ENCODE measurements at places on chromosomes 6 and 20.

DNA sequence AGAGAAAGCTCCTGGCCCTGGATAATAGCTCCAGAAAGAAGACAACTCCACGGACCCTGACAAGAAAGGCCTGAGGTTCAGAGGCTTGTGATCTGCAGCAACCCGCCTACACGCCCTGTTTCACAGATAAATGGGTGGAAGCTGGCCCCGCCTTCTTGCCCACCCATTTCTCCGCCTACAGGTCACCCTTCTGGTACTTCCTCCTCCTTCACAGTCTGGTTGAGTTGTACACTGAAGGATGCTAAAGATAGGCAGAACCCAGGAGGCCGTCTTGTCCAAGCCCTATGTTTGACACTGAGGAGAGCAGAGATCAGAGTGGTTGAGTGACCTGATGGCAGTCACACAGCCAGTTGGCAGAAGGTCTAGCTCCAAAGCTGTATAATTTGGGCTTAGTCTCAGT, 34.2 kb upstream of the MDGA1 start:
- peak; percentile 34 for DNase-seq

DNA sequence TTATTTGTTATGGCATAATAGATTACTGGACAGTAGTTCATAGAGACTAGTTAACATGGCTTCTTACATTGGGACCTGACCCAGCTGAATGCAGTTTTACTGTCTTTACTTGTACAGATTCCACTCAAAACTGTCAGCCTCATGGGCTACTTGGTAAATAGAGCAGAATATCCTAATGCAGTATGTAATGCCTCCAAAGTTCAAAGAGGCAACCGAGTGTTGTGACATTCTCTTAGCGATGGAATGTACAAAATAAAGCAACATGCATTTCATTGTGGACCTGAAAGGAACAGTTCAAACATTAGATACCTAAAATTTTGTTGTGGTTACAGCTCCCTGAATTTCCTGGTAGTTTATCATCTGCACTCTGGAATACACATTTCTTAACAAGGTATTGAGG, 29.1 kb upstream of the RGS17 start:
- no peak for DNase-seq

- DNase-seq, result no peak
Measured at GRCh38 chr20:38602185-38602581, 574 bp downstream of the ARHGAP40 start.

- DNase-seq, result no peak
Measured at GRCh38 chr6:45398075-45398813, 20.5 kb upstream of the SUPT3H start.

- no peak for DNase-seq
Measured at GRCh38 chr6:21605166-21605565, 11.6 kb downstream of the SOX4 start.

GRCh38 chr6:93017213-93017612, 402.1 kb downstream of the EPHA7 start:
- DNase-seq, result no peak

- DNase-seq, result no peak
Measured at GRCh38 chr6:119501798-119502483, 152.4 kb upstream of the MAN1A1 start.

GRCh38 chr6:162697872-162698403, 29.6 kb downstream of the PRKN start:
- no peak for DNase-seq

GRCh38 chr20:19677336-19677735, 80.7 kb upstream of the RIN2 start:
- no peak for DNase-seq

DNA sequence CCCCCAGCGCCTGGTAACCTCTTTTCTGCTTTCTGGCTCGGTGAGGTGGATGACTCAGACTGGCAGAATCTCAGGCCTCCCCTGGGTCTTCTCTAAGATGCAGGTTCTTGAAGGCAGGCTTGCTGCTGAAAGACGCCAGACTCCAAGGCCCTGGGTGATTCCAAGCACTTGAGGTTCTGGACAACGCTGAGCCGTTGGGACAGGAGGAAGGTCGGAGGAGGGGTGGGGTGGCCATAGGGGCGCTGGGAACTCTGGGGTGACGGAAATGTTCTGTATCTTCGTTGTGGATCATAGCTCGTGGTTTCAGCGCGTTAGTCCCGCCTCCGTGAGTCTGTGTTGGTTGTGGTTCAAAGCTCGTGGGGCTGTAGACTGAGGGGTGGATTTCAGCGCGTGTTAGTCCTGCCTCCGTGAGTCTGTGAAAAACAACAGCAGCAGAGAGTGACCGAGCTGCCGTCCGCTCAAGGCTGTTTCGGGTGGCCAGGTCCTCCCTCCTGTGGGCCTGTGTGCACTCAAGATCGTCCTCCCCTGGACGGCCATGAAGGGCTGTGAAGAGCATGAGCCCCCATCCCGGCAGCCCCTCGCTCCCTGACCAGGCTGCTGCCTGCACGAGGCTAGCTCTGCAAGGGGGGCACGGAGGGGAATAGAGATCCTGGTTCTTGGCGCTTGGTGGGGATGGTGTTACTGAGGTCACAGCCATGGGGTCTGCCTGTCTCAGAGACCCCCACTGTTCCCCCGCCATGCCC, 7.7 kb downstream of the NTSR1 start:
- DNase-seq, result peak; percentile 14

DNA sequence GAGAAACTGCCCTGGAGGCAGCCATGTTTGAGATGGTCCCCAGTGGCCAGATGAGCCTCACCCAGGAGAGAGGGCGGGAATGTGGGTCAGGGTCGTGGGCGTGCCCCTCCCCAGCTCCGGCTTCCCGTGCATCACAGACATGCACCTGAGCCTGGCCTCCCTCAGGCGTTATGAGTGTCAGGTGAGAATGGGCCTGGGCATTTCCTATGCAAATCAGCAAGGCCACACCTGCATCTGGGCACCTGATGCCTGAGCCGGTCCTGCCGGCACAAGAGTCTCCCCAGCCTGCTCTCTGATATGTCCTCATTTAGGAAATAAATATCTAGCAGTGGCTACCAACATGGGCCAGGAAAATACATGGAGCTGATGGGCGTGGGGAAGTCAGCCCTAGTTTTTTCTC, 82.4 kb downstream of the RAMACL start:
- no peak for DNase-seq

- DNase-seq, result no peak
Measured at GRCh38 chr20:61730631-61731362, 334.9 kb downstream of the TAF4 start.

GRCh38 chr6:159533568-159533967, 159.5 kb downstream of the SOD2 start:
- DNase-seq, result no peak

DNA sequence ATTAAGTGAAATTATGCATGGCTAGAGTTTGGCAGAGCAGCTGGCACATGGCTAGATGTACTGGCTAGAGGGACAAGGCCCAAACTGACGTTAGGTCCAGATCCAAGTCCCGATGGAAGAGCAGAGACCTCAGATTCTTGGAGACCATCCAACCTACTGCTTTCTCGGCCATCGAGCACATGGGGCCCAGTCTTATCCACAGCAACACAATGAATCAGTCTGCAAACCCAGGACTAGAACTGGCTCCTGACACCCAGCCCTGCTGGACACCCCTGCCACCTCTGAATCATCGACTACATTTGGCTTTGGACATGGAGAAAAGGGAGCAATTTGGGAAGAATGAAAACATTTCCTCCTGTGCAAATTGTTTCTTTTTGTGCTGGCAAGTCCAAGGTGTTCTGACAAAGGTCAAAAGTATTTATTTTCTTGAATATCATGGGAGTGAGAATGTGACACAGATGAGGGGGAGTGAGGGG, 23.9 kb upstream of the YWHAB start:
- no peak for DNase-seq

GRCh38 chr6:38169977-38170526, 350.5 kb downstream of the ZFAND3 start:
- no peak for DNase-seq

DNA sequence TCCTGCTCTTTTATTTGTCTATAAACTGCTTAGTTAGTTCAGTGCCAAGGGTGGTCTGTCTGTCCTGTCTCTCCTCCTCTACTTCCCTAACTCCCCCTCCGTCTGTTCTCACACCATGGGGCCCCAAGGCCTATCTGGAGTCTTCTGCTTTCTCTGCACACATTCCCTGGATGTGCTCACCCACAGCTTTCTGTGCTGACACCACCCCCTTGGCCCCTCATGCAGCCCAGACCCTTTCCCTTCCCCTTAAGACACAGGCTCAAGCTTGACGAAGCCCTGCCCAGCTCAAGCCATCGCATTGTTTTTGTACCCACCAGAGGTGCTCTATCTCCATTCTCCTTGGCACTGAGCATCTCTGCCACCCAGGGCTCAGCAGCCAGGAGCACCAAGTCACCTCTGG, 78.1 kb upstream of the NNAT start:
- DNase-seq, result no peak

- DNase-seq, result no peak
Measured at GRCh38 chr20:56174416-56174815, 74.1 kb upstream of the MC3R start.

DNA sequence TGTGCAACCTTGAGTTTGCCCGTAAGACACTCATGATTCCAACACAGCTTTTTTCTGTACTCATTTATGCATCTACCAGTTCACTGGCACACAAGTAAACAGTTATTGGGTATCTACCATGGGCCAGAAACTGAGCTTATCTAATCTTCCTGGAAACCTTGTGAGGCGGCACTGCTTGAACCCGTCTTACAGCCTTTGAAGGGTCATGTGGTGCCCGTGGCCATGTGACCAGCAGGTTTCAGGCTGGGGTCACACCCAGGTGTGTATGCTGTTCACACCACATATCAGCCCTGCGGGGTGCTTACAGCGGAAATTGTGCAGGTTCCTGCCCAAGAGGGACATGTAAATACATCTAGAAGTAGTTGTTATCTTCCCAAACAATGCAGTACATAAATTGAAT, 6.1 kb downstream of the THBD start:
- no peak for DNase-seq
